ENCODE measurements at places on chromosomes 3 and 15. TPM values are rescaled to one million over a fixed set of nuclear protein-coding genes. Genes with fewer than 3 reads are reported as not detected.

DNA sequence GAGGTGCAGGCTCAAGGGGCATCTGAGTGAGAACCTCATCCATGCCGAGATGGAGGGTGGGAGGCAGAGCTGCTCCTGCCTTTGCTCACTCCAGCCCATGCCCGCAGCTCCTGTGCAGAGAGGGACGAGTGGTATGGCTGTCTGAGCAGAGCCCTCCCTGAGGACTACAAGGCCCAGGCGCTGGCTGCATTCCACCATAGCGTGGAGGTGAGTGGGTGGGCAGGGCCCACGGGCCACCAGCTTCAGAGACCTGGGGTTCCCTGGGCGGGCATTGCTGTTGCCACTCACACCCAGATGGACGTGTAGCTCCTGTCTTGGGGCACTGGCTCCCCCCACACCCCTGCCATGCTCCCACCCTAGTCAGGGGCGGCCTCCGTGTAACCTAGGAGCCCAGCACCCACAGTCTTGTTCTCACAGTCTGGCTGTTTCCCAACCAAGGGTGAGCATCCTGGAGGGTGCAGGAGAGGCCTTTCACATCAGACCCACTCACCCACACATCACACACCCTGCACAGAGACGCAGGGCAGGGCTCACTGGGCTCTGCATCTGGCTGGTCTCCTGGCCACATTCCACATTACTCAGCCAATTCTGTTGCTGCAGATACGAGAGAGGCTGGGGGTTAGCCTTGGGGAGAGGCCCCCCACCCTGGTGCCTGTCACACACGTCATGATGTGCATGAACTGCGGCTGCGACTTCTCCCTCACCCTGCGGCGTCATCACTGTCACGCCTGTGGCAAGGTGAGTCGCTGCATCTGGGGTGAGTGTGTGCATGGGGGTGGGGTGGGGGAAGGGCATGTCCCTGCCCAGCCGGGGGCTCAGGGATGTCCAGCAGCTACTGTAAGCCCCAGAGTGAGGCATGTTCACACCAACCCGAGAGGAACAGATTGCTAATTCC lies 25.3 kb upstream of the NR2C2 start:
- no peak for DNase-seq

DNA sequence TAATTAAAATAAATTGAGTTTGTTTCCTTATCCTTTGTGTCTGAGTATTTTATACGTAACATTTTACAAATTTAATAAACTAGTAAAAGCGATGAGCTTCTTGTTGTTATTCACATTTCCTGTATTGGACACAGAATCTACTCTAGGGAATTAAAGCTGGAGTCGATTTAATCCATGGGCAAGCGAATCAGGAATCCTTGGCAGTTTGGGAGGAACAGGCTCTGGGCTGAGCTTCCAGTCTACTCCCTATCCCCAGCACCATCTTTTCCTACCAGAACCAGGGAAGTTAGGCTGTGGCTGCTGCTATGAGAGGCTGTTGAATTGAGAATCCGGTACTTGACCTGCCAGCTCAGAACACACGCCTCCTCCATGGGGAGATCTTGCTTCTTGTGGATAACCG lies 437.3 kb upstream of the TPM1 start:
- DNase-seq, result peak; percentile 26

Gene CLDN18
- polyA plus RNA-seq, result 0.44 TPM

Gene GCSAM
- polyA plus RNA-seq, result 0.80 TPM

DNA sequence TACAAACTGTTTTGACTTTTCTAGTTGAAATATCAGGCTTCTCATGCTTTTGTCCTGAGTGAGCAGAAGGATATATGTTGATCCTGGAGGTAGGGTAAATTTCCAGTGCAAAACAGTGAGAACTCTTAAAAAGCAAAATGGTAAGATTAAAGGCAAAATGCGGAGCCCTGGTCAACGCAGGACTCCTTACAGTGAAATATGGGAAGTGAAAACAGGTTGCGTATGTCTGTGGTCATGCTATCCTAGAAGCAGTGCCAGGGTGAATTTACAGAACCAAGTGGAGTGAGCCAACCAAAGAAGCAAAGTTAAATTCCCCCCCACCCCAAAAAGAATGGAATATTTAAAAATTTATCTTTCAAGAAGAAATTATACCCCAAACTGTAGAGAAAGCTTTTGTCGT lies 256.4 kb downstream of the NR2F2 start:
- no peak for DNase-seq

DNA sequence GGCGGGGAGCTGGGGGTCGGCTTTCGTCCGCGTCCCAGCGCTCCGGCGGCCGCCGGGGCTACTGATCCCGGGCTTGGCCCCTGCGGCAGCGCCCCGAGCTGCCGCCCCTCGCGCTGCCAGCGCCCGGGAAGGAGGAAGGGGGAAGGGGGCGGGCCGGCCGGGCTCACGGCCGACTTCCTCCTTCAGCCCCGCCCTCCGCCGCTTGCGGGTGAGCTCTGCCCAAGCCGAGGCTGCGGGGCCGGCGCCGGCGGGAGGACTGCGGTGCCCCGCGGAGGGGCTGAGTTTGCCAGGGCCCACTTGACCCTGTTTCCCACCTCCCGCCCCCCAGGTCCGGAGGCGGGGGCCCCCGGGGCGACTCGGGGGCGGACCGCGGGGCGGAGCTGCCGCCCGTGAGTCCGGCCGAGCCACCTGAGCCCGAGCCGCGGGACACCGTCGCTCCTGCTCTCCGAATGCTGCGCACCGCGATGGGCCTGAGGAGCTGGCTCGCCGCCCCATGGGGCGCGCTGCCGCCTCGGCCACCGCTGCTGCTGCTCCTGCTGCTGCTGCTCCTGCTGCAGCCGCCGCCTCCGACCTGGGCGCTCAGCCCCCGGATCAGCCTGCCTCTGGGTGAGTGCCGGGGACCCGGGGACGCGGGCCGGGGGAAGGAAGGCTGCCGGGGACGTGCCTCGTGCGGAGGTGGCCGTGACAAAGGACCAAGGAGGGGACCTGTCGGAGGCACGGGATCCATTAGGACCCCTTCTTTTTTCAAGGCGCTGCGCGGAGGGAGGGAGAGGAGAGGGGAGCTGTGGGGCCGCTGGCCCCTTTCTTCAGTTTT lies at the start of gene SEMA4B:
Gene SEMA4B, plus strand, starts transcription at position 201 of the 814 bp plus-strand sequence. Its CDS starts 249 bp downstream, at position 450.
- DNase-seq, result peak; percentile 77

Measured in hindlimb muscle (tissue), 1 donor.